NCI-H187 treated with DMSO at 0.1 percent for 48 hours (cell line): ENCODE measurements at places on chromosomes 11 and 22.

DNA sequence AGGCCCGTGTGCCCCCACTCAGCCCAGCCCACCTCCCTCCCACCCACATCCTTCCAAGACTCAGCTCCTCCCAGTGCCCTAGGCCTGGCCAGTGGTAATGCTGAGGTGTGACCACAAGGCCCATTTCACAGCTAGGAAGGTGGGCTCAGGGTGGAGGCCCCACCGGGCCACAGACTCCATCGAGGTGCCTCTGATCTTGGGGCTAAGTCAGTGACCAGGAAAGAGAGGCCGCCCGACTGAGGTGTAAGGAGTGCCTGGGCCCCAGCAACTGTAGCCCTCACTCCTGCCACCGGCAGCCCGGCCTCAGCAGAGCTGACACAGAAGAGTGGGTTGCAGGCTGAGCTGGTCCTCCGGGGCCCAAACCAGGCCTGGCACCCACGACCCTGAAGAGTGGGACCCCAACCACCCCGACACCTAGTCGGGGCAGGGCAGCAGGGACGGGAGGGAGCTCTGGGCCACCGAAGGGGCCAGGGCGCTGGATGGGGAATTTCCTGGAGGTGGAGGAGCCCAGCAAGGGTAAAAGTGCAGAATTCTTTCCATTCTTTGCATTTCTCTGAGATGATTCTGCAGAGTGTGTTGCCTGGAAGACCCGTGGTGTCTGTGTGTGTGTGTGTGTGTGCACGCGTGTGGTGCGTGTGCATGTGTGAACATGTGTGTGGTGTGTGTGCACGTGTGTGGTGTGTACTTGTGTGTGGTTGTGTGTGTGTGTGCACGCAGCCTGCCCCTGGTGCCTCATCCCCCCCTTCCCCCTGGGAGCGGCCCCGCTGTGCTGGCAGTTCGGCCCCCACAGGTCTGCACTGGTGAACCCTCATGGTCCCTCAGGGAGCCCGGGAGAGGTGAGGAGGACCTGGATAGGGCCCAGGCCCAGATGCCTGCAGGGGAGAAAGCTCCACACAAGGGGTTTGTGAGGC is 8.3 kb upstream of the PIM3 start:
- no peak for DNase-seq

- DNase-seq = no peak
Measured at GRCh38 chr11:69694781-69695180, 9.0 kb downstream of the FGF19 start.

DNA sequence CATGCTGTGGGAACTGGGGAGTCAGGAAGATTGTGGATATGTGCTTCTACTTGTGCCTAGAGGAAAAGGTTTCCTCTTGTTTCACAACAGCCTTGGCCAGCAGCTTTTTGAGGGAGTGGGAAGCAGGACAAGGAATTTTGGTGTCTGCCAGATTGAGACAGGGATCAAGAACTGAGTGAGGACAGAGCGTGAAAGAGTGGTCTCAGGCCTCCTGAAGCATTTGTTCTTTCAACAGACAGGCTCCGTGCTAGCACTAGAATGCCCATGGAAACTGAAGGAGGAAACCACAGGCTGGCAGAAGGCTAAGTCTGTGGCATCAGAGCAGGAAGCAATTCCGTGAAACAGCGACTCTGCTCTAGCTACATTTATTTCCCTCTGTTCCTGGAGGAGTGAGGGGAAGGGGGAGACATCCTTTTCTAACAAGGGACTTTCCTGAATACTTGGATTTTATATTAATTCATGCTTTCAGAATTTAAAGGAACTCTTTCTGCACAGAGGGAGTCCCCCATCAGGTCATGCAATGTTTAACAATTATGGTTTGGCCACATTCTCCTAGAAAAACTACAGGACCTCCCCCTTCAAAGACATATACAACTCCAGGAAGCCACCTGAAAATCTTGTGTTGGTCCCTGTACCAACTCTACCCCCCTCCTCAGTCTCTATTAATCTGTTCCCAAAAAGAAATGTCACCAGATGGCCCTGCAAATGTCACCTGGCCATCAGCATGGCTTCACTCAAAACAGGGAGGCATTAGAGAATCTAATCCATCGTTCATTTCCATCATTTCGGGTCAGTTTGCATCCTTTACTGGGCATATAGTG is 96.1 kb downstream of the SYT9 start:
- no peak for DNase-seq

- no peak for DNase-seq
Measured at GRCh38 chr11:10382518-10382917, 72.5 kb upstream of the AMPD3 start.

DNA sequence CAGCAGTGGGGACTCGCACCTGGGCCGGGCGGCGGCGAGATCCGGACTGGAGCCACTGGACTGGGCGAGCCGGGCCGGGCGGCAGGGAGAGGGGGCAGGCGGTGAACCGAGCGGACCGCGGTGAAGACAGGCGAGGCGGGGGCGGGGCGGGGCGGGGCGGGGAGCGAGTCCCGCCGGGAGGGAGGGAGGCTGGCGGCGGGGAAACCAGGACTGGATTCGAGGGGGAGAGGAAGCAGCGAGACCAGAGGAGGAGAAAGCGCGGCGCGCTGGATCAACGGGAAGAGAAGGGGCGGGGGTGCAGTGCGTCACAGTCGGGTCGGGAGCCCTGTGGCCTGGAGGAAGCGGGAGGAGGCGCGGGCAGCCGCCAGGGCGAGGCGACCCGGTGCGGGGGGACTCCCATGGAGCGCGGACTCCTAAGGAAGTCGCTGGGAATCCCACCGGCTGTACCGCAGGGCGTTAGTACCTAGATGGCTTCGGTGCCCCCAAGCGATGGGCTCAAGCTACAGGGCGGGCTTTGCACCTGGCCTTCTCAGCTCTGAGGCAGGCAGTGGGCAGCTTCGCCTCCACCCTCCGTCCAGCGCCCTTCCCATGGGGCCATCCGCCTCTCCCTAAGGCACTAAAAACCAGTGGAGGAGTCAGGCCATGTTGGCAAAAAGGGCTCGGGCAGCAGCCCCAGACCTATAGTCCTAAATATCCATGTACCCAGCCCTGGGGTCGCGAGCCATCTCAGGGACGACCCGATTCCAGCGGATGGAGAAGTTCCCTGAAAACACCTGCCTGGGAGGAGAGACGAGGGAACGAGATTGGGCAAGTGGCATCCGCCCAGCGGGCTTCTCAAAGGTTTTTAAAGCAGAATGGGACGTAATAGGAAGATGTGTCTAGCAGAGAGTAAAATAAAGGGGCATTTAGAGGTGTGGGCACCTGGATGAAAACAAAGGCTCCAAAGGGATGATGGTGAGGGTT is at the start of gene TMEM121B:
TSS of gene TMEM121B (minus strand) at position 128 of the 963 bp plus-strand sequence. CDS start 233 bp downstream, outside the sequence.
- no peak for DNase-seq

GRCh38 chr11:124865902-124866851 is 945 bp downstream of the ROBO3 start:
- no peak for DNase-seq

- DNase-seq = no peak
Measured at GRCh38 chr11:45538939-45539338, 126.5 kb downstream of the CHST1 start.

GRCh38 chr11:125275905-125276618 is 111.5 kb downstream of the PKNOX2 start:
- DNase-seq = no peak

- no peak for DNase-seq
Measured at GRCh38 chr11:21514316-21514715, 678.6 kb upstream of the ANO5 start.

DNA sequence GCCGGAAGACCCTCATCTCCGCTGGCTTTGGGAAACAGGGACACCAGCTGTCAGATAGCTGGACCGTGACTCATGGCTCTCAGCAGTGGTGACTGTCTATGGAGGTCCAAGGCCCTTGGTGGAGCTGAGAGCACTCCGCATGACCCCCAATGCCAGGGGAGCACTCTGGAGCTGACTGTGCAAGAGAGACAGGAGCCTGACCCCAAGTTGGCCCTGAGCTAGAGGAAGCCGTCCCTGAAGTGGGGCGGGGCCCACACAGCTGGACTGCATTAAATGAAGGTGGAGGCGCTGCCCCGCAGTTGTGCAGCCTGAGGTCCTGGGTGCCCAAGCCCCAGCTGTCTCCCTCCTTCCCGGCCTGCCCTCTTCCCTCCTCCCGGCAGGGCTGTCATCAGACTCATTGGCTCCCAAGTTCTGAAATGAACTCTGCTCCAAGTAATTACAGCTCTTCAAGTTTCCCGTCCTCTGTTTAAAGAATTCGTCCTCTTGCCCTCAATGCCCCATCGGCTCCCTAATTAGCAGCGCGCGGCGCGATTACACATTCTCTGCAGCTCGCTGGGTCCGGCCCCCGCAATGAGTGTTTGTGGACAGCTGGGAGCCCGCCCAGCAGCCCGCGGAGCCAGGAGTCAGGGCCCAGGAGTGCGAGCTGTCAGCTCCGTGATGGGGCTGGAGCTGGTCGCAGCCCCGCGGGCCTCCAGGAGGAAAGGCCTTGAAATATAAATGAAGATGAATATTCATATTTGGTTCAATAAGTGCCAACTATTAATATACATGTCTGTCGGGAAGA is 93.2 kb upstream of the LMO1 start:
- no peak for DNase-seq

DNA sequence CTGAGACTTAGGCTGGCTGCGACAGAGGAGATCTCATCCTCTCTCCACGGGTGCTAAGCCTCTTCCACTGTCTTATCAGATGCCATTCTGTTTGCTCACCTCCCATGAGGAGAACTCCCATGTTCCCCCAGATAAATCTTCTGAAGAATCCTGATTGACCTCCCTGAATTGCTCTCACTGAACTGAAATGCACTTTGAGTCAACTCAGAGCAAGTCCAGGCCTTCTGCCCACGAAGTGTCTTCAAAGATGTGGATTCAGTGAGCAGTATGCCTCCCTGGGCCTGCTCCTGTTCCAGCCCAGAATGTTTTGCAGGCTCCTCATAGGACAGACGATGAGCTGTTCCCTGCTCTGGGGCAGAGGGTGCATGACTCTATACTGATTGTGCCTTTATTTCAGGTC is 17.4 kb downstream of the TUB start:
- DNase-seq = no peak

GRCh38 chr11:69299023-69299461 is 5.1 kb downstream of the MYEOV start:
- DNase-seq = no peak

GRCh38 chr11:2483426-2483825 is 38.6 kb downstream of the KCNQ1 start:
- DNase-seq = no peak

DNA sequence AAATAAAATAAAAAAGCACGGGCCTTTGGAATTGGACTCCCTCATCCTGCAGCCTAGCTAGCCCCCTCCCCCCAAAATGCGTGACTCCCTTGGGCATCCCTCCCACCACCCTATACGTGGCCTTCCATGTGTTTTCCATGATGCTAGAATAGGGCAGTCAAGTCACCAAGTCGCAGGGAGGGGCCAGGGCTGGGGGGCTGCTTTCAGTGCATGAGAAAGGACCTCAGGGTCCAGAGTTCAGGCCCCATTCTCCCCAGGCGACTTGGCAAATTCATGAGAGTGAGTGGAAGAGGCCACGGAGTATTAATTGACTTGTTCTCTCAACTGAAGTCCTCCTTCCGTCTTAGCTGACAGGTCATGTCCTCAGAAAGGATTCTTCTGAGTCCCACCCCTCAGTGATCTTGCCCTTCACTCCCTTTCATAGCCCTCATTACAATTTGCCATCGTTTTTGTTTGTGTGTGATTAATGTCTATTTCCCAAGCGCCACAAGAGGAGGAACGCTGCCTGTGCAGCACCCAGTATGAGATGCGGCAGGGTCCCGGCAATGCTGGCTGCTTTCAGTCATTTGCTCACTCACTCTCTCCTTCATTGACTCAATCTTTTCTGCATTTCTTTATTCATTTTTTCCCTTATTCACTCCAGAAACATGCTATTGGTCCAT is 17.4 kb downstream of the LRRC32 start:
- DNase-seq = no peak

DNA sequence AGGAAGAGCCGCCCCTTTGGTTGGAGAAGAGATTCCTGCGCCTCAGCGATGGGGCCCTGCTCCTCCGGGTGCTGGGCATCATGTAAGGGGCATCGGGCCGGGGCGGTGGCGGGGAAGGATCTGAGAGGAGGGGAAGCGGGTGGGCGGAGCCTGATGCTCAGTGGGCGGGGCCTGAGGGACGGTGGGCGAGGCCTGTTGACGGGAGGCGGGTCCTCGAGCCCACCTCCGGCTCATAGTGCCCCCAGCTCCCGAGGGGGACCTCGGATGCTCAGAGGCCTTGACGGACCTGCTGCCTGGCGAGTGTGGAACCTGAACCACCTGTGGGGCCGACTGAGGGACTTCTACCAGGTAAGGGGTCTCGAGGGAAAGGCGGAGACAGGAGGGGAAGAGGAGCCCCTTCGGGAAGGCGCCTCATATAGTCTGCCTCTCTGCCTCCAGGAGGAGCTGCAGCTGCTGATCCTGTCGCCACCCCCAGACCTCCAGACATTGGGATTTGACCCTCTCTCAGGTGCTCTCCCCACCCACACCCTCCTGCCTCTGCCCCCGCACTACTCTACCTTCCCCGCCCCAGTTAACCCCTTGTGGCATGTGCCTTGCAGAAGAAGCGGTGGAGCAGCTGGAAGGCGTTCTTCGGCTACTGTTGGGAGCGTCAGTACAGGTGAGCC is 799 bp downstream of the CCDC88B start:
- DNase-seq = no peak

DNA sequence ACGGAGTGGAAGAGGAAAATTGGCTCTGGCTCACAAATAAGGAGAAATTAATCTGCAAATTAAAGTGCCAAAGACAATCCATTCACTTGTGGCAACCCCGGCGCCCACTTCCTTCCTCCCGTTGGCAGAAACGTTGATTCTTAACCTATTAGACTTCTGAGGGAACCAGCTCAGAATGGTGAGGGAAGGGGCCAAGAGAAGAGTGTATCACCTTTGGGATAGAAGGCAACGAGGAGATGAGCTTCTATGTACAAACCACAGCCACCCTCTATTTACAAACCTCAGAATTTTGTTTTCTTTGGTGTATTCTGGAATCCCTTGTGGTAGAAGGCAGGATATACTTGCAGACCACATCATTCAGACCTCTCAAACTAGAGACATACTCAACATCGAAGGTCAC is 1.1 kb downstream of the MB start:
- DNase-seq = no peak

- peak; percentile 10 for DNase-seq
Measured at GRCh38 chr11:129992161-129992944, 10.3 kb downstream of the PRDM10 start.

DNA sequence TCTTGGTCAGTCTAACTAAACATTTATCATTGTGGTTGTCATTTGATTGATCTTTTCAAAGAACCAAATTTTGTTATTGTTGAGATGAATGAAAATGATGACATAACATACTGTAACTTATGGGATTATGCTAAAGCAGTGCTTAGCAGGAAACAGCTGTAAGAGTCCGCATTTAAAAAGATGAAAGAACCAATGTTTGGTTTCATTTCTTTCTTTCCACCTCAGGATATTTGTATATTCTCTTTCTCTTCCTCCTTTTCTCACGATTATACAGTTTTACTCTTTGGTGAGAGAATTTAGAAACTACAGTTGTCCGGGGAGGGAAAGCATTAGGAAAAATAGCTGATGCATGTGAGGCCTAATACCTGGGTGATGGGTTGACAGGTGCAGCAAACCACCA is 23.1 kb downstream of the PIH1D2 start:
- no peak for DNase-seq

- no peak for DNase-seq
Measured at GRCh38 chr22:24157822-24158135, 23.5 kb upstream of the SUSD2 start.
